ENCODE measurements at places on chromosomes 7 and 10.

DNA sequence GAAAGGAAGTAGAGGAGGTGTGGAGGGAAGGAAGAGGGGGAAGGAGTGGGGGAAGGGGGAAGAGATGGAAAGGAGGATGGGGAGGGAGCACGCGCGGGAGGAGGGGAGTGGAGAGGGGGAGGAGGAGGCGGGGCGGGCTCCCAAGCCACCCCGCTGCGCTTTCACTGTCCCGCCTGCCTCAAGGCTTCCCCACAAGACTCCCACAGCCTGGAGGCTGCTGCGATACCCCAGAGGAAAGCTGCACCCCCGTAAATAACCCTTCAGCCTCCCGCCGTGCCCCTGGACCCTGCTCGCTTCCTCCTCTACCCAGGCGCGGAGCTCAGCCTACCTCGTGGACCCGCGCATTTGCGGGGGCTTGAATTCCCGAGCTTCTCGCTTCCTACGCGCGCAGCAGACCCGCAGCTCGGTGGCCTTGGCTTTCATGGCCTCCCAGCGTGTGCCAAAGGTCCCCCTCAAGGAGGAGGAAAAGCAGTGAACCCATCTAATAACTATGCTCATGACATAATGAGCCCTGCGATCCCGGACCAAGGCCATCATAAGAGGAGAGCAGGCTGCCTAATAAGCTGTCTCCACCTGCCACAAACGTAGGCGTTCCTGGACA lies at the start of gene C10orf67:
C10orf67 (minus strand) TSS at position 557 of the 601 bp plus-strand sequence; CDS start at position 534, 23 bp downstream.
- DNase-seq, result no peak

GRCh38 chr7:36819639-36820038 lies 95.3 kb upstream of the AOAH start:
- DNase-seq, result no peak

- DNase-seq, result no peak
Measured at GRCh38 chr10:30591249-30591670, 38.3 kb downstream of the LYZL2 start.

DNA sequence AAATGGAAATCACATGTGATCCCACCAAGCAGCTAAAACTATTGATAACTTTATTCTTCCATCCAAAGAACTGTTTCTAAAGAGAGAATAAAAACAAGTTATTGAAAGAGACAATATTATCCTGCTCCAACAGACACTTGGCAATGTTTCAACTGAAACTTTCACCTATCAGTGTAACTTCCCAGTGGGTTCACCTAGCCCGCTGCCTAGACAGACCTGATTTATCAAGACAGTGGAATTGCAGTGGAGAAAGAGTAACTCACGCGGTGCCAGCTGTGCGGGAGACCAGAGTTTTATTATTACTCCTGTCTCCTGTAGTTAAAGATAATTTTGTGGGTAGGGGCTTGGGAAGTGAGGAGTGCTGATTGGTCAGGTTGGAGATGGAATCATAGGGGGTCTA lies 199.8 kb downstream of the AHR start:
- DNase-seq, result no peak

GRCh38 chr10:110775406-110775805 lies 96.3 kb upstream of the PDCD4 start:
- no peak for DNase-seq

GRCh38 chr10:121592155-121592890 lies 5.9 kb downstream of the FGFR2 start:
- no peak for DNase-seq

DNA sequence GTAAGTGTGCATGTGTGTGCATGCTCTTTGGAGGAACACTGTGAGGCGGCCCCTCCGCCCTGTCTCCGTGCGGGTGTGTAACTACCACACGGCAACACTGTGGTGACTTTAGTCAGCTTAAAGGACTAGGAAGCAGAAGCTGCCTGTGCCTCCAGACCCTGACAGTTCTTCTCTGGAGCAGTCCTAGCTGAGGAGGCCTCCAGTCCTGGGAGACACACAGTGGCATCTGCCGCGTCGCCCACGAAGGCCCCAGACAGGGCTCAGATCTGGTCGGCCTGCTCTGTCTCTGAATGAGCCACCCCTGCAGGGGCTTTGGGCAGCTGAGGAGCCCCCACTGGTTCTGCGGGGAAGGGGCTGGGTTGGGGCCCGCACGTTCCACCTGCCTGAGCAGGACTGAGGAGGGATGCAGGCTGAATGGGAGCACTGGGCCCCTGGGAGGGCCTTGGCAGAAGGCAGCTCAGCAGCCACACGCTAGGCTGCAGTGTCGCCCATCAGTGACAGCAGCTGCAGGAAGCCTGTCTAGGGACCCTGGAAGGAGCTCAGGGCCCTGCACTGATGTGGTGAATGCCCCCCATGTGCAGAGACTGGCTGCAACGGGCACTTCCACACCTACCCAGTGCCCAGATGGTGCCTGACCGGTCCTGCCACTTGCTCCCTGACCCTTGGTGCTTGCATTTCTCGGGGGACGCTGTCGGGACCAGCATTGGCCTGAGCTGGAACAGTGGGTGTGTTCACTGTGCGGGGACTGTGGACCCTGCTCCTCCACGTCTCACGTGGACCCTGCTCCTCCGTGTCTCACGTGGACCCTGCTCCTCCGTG lies 27.3 kb upstream of the KNDC1 start:
- DNase-seq, result no peak

- DNase-seq, result no peak
Measured at GRCh38 chr10:103828587-103829197, 26.7 kb downstream of the SH3PXD2A start.

DNA sequence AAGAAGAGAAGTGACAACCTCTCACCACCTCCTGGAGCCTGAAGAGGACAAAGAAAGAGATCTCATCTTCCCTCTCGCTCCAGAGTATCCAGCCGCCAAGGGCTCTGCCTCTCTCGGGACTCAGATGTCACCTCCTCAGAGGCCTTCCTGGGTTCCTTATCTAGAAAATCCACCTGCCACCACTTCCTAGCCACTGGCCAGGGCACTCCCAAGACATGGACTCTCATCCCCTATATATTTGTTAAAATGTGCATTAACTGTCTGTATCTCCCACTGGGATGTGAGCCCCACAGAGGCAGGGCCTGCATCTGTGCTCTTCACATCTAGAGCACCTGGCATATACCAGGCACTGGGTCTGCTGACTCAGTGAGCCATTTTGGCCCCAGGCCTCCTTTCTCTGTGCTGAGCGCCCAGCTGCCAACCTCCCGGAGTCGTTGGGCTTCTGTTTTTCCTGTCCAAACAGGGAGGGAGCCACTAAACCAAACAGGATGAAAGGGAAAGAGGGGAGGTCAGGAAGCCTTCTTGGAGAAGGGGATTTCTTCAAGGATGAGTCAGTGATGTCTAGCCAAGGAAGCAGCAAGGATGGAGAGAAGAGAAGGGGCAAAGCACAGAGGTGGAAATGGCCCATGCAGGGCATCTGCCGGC lies 58.9 kb downstream of the KCNMA1 start:
- no peak for DNase-seq

GRCh38 chr7:7921830-7922229 lies 46.8 kb upstream of the GLCCI1 start:
- DNase-seq, result no peak

DNA sequence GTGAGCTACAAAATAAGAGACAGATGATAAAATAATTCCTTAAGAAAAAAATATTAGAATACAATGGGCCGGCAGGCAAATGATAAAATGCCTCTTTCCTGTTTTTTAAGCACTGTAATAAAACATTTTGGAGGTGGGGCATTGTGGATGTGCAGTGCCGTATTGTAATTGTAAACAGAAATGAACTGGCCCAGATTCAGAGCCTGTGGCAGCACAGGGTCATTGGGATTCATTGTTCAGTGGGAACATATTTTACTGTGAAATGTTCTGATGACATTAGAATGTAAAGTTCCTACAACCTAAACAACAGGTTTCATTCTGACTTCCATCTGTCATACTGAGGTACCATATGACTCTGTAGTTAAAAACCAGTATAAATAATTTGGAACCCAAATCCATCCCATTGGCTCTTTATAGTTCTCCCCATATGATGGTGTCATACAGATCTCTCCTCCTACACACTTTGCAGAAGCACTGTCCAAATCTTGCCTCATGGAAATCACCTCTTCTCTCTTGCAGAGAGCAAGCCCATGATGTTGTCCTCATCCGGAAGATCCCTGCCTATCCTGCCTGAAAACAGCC lies 264.6 kb downstream of the WDR37 start:
- DNase-seq, result no peak

GRCh38 chr10:24724381-24725228 lies 918 bp upstream of the ARHGAP21 start:
- peak; percentile 92 for DNase-seq

- DNase-seq, result no peak
Measured at GRCh38 chr10:30691639-30692015, 62.1 kb upstream of the LYZL2 start.

- DNase-seq, result no peak
Measured at GRCh38 chr7:55019691-55020465, 1.1 kb downstream of the EGFR start.

DNA sequence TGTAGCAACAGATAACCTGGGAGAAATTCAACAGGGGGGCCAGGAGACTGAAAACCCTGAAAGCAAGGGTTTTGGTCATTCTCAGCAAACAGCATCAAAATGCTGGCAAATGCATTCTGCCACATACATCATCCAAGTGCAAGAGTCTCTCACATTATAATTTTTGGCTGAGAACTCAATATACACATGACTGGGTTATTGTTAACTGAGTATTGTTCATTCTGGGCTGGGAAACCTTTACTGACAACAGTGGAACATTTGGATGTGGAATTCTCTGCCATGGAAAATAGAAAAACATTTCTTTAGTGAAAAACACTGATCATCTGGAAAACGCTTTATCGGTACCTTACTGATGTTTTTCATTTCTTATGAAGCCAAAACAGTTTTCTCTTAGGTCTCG lies 73.1 kb upstream of the MET start:
- no peak for DNase-seq

DNA sequence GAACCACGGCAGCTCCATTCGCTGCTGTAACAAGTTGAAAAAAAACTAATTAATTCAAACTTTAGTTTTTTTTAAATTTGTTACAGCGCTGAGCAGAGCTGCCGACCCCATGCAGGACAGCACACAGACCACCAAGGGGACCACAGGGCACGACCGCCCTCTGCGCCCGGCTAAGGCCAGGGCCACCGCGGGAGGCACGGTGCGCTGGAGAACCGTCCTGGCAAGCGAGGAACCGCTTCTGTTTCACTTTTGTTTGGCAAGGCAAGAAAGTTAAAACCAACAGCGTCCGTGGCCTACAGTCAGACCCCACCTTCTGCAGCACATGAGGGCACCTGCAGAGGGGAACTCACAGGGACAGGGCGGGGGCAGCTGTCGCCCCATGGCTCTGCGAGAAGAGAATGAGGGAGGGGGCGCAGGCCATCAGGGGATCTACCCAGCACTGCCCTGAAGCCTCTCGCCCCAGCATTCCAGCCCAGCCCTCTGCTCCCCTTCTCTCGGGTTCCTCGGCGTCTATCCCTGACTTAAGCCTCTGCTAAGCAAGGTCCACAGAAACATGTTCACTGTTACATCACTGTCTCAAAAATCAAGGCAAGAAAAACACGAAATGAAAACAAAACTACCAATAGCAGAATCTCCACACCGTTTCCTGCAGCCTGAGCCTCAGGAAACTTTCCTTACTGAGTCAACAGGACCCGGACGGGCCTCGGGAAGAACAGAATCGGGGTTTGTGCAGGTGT lies 204.4 kb downstream of the DIP2C start:
- DNase-seq, result no peak
